CD4-positive, alpha-beta T cell (primary cell): ENCODE measurements at places on chromosomes 4 and X.

DNA sequence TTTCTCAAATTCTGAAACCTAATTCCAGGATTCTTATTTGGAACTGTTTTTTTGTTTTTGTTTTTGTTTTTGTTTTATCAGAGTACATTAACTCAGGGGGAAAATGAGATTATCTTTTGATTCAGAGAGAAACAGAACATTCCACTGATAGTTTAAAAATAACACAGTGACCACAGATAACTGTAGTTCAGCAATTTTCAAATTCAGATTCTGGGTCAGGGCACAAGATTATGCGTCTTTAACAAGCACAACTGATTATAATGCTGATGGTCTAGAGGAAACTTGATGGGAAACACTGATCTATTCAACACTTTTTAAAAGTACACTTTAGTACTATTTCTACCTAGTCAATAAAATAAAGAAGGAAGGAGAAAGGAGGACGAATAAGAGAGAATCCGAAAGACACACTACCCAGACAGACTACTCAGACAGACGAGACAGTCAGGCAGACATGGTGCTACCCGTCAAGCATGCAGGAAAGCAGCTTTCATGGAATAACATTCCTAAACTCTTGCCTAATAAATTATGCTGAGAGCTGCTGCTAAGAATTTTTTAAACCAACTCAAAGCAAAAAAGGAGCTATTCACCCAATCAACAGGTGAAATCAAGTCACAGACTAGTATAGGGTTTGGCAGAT, 59.0 kb downstream of the APBB2 start:
- no peaks in the 10 kb centered on the region for H3K4me1 ChIP-seq
- H3K27me3 ChIP-seq = no peaks in the 10 kb centered on the region
- H3K4me3 ChIP-seq = no peak overlapping the region
- no peaks in the 10 kb centered on the region for H3K36me3 ChIP-seq
- no peak for DNase-seq

DNA sequence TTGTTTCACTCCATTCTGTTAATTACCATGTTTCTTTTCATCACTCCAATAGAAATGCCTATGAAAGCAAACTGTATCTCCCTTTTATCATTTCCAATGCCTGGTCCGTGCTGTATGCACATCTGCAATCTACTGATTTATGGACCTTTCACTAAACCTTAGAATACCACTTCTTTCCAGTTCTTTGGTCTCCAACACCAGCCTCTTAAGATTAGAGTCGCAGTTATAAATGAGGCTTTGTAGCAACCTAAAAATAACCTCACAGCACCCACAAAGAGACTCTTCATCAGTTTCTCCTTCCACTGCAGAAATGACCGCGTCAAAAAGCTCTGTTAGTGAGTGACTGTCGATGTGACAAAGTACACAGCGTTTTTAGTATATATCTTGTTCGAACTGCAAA, 282.6 kb downstream of the ADGRA3 start:
- no peak overlapping the region for H3K4me3 ChIP-seq
- H3K4me1 ChIP-seq = no peaks in the 10 kb centered on the region
- no peaks in the 10 kb centered on the region for H3K36me3 ChIP-seq
- no peak overlapping the region for H3K27ac ChIP-seq
- no peak for DNase-seq

- DNase-seq = no peak
- H3K27me3 ChIP-seq = no peaks in the 10 kb centered on the region
- no peaks in the 10 kb centered on the region for H3K36me3 ChIP-seq
- H3K4me1 ChIP-seq = no peaks in the 10 kb centered on the region
- H3K27ac ChIP-seq = no peak overlapping the region
- no peak overlapping the region for H3K4me3 ChIP-seq
Measured at GRCh38 chr4:149835280-149835679, 19.6 kb upstream of the IQCM start.

DNA sequence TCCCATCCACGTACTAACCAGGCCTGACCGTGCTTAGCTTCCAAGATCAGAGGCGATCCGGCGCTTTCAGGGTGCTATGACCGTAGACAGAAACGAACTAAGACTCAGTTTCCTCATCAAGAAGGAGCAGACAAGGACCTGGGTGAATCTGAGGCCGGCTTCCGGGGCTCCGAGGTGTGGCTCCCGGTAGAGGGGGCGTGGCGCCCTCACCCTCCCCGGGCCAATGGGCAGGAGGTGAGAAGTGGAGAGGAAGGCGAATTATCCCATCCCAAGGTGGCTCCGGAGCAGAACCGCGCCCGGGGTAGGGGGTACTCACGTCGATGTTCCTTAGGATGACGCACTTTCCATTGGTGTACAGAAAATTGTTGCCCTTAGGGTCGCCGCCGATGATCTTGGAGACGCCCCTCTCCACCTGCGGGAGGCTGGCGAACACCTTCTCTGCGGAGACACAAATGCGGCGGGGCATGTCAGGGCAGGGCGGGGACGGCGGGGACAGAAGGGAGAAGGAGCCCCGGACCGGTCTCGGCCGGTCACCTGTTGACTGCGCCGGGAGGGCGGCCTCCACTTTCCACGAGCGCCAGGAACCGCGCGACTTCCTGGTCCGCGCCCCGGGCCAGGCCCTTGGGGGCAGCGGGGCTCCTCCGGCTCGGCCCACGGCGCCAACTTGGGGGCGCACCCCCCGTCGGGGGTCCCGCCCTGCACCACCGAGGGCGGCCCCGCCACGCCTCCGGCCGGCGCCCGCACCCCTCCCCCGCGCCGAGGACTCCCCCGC, 616 bp downstream of the WDR1 start:
- peaks cover 48% of the 10 kb centered on the region for H3K36me3 ChIP-seq
- H3K27ac ChIP-seq = peak overlapping the region; percentile 96
- H3K4me1 ChIP-seq = peaks cover 85% of the 10 kb centered on the region
- peak overlapping the region; percentile 90 for H3K4me3 ChIP-seq

DNA sequence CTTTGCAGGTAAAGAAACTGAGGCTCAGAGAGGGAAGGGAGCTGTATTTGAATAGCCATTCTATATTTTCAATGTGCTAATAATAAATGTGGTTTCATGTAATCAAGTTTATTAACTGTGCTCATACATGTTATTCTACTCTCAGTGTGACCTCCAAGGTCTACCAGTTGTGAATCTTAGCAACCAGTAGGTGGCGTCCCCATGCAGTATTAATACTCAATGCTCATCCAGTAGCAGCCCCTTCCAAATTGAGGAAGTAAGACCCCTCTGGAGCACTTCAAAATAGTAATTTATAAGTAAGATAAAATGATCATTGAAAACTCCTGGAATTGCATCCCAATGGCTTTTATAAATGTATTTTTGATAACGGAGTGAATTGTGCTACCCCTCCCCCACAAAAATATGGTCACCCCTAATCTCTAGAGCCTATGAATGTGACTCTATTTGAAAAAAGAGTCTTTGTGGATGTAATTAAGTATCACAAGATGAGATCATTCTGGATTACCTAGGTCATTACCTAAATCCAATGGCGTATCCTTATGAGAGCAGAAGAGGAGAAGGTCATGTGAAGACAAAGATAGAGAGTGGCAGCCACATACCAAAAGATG, 20.4 kb upstream of the SEPSECS start:
- no peaks in the 10 kb centered on the region for H3K27me3 ChIP-seq
- no peak overlapping the region for H3K4me3 ChIP-seq
- H3K27ac ChIP-seq = no peak overlapping the region
- peaks cover 4% of the 10 kb centered on the region for H3K36me3 ChIP-seq
- peaks cover 13% of the 10 kb centered on the region for H3K4me1 ChIP-seq

DNA sequence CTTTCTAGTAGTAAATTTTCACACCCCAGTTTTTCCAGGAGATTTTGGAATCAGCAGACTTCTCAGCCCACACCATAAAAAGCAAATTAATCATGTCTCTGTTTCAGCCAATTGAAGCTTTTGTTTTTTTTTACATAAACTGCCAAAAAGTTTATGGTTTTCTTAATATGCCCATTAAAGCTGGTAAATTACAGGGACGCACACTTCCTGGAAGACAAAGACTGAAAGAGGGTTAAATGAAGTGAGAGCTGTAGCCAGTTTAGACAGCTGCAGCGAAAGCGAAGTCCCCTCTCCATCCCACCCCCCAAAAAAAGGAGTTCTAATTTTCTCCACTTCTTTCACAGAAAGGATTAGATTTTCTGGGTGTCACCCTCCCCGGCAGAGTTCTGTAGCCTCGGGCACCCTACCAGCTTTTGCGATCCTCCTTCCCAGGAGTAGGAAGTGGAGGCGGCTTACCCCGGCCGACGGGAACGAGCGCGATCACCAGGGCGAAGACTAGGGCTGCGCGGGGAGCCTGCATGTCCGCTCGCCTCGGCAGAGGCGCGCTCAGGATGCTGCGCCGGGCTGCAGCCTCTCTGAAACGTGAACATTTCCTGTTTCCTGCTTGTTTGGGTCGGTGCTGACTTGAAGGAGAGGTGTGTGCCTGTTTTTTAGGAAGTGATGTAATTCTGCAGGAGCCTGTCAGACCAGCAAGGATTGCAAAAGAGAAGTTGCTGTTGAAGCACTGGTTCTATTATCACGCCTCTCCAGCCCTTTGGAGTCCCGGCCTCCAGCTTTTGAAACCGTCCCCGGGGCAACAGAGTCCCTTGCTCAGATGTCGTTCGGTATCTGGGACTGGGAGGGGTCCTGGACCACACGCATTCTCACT, at the start of gene TMEM154:
Gene TMEM154, minus strand, starts transcription at position 584 of the 868 bp plus-strand sequence. Its CDS starts 64 bp downstream, at position 520.
- H3K4me1 ChIP-seq = peaks cover 31% of the 10 kb centered on the region
- DNase-seq = peak; percentile 58
- H3K36me3 ChIP-seq = peaks cover 1% of the 10 kb centered on the region
- H3K4me3 ChIP-seq = peak within 1 kb of the TSS; percentile 88

DNA sequence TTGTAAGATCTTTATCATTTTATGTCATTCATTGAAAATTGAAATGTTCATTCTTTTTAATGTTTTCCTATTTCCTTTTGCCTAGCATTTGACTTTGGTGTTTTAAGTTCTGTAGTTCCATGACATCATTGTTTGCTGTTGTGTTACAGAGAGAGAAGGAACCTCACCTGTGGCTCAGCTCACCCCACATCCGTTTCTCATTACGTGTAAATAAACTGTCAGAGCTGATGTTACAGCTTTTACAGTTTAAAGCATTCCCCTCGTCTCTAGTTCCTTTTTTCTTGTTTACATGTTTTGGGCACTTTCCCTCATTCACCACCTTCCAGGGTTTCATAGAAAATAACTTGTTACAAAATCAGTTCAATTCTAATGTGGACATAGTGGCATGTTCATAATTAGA, 137.2 kb downstream of the FNIP2 start:
- H3K27me3 ChIP-seq = no peaks in the 10 kb centered on the region
- H3K4me3 ChIP-seq = no peak overlapping the region
- H3K4me1 ChIP-seq = peaks cover 12% of the 10 kb centered on the region
- peaks cover 2% of the 10 kb centered on the region for H3K36me3 ChIP-seq
- no peak overlapping the region for H3K27ac ChIP-seq
